ENCODE measurements at places on chromosomes 4 and X. TPM values are rescaled to one million over a fixed set of nuclear protein-coding genes. Genes with fewer than 3 reads are reported as not detected.

Gene DUX4
- total RNA-seq: not detected

Gene GLRA3
- under 0.01 TPM for total RNA-seq

Gene CACNA1F
- total RNA-seq: not detected

Gene NSUN7
- 1.1 TPM for total RNA-seq

Gene SEC24B
- 12.4 TPM for total RNA-seq

Gene RRH
- 0.22 TPM for total RNA-seq

Gene PPP1R2C
- total RNA-seq: not detected

Gene MAGEA2B
- total RNA-seq: not detected

Gene ETDB
- not detected for total RNA-seq

Gene ZBTB33
- 12.2 TPM for total RNA-seq

Gene CT45A5
- not detected for total RNA-seq
